ENCODE measurements at places on chromosomes 16 and 17.

GRCh38 chr16:78386557-78387324 lies 287.3 kb downstream of the WWOX start:
- no peak for DNase-seq

- no peak for DNase-seq
Observed at GRCh38 chr17:4162775-4163466, 19.9 kb downstream of the CYB5D2 start.

GRCh38 chr17:46764000-46764708 lies 54.3 kb downstream of the WNT3 start:
- DNase-seq, result no peak

GRCh38 chr16:10349851-10350250 lies 36.0 kb upstream of the ATF7IP2 start:
- no peak for DNase-seq

DNA sequence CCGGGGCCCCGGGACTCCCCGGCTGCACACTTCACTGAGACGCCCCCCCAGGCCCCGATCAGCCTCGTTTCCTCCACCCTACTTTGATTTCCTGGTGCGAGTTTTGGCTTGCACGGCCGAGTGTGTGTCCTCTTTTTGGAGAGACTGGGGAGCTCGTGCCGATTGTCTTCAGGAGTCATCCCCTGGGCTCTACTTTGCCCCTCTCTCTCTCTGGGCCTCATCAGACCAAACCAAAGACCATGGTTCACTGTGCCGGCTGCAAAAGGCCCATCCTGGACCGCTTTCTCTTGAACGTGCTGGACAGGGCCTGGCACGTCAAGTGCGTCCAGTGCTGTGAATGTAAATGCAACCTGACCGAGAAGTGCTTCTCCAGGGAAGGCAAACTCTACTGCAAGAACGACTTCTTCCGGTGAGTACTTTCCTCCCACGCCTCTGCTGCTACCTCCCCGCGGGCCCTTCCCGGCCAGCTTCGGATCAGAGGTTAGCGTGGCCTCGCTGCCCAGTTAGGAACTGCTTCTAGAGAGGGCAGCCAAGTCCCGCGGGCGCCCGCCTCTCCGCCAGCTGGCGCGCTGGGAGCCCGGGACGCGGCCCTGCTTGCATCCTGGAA lies 787 bp downstream of the LHX1 start:
- no peak for DNase-seq

GRCh38 chr16:81451753-81452680 lies 7.4 kb downstream of the CMIP start:
- no peak for DNase-seq

GRCh38 chr17:65514082-65514481 lies 47.4 kb downstream of the AXIN2 start:
- DNase-seq, result peak; percentile 93

GRCh38 chr17:73128496-73128895 lies 36.0 kb upstream of the SLC39A11 start:
- DNase-seq, result no peak

- DNase-seq, result peak; percentile 97
Observed at GRCh38 chr17:80984749-80985148, 6.9 kb upstream of the CHMP6 start.

GRCh38 chr16:58591083-58591482 lies 38.5 kb downstream of the CNOT1 start:
- DNase-seq, result no peak

DNA sequence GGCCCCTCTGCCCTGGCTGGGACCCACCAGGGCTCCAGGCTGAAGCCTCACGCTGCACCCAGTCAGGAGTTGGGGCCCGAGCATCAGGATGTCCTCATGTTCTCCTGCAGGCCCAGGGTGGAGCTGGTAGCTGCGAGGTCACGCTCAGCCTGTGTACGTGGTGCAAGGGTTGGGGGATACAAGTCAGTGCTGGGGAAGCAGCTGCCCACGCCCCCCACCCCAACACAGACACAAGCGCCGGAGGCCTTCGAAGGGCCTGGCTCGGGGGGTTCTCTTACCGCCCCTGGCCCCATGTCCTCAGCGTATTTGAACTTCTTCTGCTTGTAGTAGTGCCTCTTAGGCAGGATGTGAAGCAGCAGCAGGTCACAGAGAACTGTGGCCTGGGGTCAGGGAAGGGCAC lies 4.9 kb upstream of the CAMKK1 start:
- no peak for DNase-seq

DNA sequence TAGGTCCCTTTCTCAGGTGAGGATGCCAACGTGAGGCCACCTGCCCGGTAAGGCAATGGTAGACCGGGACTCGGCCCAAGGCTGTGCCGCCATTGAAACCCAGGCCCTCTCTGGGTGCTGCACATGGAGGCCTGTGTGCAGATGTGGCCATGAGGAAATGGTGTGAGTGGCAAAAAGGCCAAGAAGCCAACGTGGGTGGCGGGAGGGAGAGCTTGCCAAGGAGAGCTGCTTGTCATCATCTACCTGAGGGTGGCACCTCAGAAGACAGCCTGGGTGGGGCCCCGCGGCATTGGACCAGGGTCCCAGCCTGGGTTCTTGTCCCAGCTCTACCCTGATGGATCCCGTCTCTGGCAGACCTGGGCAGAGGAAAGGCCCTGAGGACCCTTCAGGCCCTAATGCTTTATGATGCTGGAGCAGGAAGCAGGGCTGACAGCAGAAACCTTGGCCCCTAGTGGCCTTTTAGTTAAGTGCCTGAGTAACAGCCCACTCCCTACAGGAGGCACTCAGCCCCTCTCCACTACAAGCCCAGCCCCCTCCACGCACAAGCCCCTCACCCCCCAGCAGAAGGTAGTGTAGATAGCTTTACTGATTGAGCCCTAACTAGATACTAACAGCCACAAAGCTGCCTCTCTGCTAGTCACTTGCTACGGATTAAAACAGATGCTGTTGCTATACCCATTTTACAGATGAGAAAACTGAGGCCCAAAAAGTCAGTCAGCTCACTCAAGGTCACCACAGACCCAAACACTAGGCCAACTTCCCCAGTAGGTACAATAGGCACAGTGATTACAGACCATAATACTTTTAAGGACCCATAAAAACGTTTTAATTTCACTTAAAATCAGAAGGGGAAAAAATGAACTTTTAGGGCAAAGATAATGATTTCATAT lies 26.2 kb upstream of the KIFC3 start:
- DNase-seq, result no peak

- peak; percentile 5 for DNase-seq
Observed at GRCh38 chr17:16398270-16399267, 16.8 kb upstream of the TRPV2 start.

GRCh38 chr17:38919316-38920078 lies 5.9 kb upstream of the LASP1NB start:
- DNase-seq, result no peak

- peak; percentile 79 for DNase-seq
Observed at GRCh38 chr17:18093616-18094408, 6.1 kb downstream of the DRG2 start.

DNA sequence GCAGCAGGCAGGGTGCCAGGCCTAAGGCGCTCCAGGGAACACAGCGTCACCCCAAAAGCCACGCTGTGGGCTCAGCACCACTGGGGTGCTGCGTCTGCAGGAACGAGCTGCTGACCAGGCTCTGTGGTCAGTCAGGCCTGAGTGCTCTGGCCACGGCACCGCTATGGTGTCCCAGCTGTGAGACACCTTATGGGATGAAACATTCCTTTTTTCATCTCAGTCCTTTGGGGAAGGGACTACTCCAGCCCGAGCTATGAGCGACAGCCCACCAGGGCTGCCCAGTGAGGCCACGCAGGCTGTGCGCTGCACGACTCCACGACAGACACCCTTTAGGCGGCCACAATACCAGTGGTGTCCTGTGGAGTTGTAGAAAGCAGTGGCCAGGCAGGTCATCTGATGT lies 11.1 kb downstream of the MGAT5B start:
- DNase-seq, result no peak

DNA sequence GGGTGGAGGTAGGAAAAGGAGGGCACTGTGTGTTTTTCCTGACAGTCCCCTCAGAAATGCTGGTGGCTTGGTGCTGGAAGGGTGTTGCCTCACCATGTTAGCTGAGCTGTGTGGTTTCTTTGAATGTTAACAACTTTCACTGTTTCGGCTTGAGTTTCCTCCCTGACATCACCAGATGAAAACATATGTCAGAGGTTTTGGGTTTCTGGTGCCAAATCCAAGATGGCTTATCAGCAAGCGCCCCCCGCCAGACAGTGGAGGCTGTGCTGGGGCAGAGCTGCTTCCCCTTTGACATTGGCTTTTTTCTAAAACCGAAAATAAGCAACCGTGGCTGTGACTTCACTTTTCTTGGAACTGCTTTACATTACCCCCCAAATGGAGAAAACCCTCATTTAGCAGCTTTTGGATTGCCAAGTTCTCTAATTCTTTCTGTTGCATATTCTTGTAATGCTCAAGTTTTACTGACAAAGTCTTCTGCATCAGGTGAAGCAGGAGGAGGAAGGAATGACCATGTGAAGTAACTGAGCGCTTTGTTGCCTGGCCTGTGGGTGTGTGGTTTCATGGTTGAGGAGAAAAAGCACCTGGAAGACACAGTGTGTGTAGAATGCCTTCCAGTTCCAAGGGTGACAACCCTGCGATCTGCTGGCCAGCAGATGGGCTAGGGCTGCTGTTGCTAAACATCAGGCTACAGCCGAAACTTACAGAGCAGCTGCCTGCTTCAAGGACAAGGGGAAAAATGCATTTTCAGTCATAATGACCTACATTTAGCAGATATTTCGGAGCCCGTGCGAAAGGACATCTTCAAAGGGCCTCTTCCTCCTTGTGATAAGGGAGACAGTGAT lies 9.7 kb downstream of the RMI2 start:
- DNase-seq, result peak; percentile 61

- DNase-seq, result peak; percentile 78
Observed at GRCh38 chr16:89720813-89721545, at the start of the genes VPS9D1 and ZNF276. Gene VPS9D1, minus strand, starts transcription at chr16:89720898. Its CDS starts 37 bp downstream, at chr16:89720861. Gene ZNF276, plus strand, starts transcription at chr16:89721537. Its CDS starts 104 bp downstream, at chr16:89721641.

GRCh38 chr17:40303009-40303657 lies 5.8 kb upstream of the RARA start:
- DNase-seq, result peak; percentile 75

GRCh38 chr17:4937553-4937952 lies 2.3 kb downstream of the SLC25A11 start:
- DNase-seq, result no peak

DNA sequence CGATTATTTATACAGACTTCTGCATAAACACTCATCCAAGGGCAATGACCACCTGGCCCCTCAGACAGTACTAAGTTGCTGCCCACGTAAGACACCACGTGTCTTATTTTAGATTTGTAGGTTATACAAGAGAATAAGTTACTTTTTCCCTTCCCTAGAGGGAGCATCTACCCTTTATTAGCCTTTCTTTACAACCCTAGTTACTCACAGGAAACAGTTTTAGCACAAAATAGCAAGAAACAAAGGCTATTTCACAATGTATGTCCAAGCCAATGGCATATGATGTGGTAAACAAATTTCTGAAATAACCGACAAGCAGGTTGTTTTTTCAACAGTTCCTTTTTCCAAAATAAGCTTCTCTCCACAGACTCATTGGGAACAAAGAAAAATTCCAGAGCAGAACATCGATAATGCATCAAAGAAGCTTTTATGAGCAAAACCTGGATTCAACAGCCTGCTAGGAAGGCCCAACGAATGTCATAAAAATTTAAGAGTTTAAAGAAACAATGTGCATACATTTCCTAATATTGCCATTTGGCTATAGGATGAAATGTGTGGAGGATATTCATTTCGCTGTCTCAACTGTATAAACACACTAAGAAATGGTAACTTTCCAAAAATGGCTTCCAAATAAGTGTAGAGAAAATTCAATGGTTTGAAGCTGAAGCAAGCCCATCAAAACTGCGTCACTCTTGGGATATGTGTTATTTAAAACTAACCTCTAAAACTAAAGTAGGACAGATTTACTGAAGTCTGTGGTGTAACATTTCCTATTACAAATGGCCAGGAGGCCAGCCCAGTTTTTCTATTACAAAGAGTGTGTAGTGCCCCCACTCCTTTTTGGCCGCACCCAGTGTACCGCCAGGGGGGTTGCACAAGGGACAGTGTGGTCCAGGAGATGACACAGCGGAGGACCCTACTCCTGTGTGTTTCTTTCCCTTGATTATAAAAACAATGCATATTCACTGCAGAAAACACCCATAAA lies 50.4 kb upstream of the ERN1 start:
- DNase-seq, result no peak

- DNase-seq, result no peak
Observed at GRCh38 chr16:24820522-24820921, 25.2 kb upstream of the SLC5A11 start.

Measured in fibroblast of skin of right biceps (primary cell).